Bone marrow (tissue), 2 donors: ENCODE measurements at places on chromosomes 16 and 17.

DNA sequence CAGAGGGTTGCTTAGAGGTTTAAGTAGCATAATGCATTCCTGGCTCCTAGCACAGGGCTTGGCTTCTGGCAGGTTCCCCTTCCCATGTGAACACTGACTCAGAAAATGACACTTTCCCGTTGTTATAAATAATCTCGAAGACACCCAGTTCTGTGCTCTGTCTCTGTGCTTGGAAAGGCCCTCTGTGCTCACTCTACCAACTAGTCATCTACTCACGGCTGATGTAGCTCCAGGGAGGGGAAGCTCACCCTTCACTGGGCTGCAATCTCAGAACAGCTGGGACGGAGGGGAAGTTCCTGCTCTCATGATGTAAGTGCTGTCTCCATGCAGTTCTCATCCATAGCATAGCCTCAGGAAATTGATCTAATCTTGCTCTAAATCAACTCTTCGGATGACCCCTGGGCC is 230.5 kb upstream of the ASIC2 start:
- DNase-seq = no peak

DNA sequence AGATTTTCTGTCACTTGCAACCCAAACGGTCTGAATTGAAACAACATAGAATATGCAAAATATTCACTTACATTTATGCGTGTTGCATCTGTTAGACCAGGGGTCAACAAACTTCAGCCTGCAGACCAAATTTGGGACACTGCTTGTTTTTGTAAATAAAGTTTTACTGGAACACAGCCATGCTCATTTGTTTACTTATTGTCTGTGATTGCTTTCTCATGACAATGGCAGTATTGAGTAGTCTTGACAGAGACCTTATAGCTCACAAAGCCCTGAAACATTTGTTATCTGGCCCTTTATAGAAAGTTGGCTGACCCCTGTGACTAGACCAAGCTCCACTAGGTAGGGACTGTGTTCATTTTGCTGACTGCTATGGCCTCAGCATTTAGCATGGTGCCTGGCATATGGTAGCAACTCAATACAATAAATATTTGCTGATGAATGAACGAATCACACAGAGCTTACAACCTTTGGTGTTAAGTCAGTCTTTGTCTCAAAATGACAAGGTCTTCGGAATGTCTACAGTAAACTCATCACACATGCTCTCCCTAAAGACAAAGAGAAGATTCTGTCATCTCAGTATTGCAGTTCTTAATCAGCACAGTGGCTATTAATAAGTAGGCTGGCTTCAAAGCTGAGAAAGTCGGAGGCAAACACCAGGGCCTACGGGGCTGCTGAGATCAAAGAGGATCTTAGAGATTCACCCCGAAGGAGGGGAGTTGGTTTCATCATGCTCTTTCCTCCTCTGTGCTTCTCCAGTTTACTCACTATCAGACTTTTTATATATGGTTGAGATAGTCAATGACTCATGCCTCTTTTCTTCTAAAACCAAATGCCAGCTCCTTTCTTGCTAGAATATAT is 95.2 kb upstream of the AXIN2 start:
- DNase-seq = no peak

GRCh38 chr17:17782523-17783115 is 54.2 kb downstream of the SREBF1 start:
- no peak for DNase-seq

DNA sequence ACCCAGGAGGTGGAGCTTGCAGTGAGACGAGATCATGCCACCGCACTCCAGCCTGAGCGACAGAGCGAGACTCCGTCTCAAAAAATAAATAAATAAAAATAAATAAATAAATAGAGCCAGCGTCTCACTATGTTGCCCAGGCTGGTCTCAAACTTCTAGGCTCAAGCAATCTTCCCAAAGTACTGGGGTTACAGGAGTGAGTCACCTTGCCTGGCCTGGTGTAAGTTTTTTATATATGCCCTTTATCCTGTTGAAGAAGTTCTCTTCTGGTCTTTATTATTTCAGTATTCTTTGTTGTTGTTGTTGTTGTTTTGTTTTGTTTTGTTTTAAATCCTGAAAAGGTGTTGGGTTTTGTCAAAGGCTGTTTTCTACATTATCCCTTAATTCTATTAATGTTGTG is 30.1 kb upstream of the ABCC1 start:
- DNase-seq = no peak

DNA sequence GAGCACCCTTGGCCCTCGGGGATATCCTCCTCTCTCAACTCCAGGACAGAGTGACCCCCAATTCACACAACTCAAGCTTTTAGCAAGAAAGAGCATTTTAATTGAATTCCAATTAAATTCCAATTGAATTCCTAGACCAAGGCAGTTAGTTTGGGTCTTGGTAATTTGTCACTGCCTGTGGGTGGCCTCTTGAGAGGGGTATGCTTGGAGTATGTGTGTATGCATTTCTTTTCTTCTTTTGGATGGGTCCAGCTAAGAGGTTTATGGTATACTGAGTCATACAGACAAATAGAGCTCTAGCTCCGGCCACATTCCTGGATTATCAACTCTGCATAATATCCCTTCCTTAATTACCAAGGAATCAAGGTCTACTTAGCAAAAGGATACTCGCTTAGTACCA is 136.7 kb downstream of the PCTP start:
- no peak for DNase-seq

- DNase-seq = peak; percentile 98
Observed at GRCh38 chr17:78818932-78819331, 21.7 kb downstream of the USP36 start.

GRCh38 chr16:50622643-50623369 is 58.3 kb downstream of the SNX20 start:
- DNase-seq = no peak
